ENCODE measurements at places on chromosomes 3 and 15. TPM values are rescaled to one million over a fixed set of nuclear protein-coding genes. Genes with fewer than 3 reads are reported as not detected.

DNA sequence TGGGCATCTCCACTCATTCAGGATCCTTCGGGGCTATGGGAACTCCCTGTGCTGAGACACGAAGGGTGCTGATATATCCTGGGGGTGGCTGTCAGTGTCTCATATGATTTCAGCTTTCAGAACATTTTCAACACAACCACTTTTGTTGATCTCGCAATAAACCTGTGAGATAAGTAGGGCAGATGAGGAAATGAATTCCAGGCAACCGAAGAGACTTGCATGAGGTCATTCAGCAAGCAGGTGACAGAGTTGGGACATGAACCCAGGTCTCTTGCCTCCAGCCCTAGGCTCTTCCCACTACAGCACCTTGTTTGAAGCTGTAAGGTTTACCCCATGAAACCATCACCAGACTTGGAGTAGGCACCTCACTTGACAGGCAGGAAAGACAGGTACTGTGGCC is 16.6 kb downstream of the DUOX1 start:
- DNase-seq, result no peak

DNA sequence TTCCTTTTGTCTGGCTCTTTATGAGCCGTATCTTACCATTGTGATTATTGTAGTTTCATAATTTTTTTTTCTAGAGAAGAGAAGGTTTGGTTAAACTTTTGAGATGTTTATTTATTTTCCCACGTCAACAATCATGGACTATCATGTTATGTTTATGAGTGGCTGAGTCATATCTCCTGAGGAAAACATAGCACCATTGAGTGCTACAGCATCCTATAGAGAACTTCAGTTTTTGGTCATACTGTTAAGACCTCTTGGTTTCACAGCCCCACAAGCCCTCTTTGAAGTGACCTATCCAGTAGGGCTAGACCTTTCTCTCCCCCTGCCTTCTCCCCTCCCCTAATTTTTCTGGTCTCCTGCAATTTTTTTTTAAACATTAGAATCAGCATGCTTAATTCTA is 20.8 kb downstream of the PIK3CA start:
- no peak for DNase-seq

GRCh38 chr3:128270559-128271492 is 117.5 kb downstream of the EEFSEC start:
- DNase-seq, result no peak

CD200R1 gene
- polyA plus RNA-seq, result not detected

DNA sequence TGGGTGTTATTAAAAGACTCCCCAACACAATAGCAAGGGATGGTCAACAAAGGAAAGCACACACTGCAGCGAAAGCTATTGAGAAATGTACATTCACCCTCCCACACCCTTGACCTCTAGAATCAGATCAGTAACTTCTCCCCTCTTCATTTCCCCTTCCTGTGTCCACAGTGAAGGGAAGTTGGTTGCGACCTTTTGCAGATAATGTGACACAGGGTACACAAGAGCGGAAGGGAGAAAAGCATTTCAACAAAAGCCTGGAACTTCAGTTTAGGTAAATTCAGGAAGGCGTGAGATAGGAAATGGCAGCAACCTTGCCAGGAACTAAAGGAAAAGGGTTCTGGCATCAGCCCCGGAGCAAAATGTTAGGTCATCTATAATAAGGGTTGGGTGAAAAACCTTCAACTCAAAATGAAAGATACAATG is 899.8 kb downstream of the MCTP2 start:
- DNase-seq, result no peak

- DNase-seq, result no peak
Observed at GRCh38 chr3:122800706-122801237, 5.9 kb downstream of the SLC49A4 start.

DNA sequence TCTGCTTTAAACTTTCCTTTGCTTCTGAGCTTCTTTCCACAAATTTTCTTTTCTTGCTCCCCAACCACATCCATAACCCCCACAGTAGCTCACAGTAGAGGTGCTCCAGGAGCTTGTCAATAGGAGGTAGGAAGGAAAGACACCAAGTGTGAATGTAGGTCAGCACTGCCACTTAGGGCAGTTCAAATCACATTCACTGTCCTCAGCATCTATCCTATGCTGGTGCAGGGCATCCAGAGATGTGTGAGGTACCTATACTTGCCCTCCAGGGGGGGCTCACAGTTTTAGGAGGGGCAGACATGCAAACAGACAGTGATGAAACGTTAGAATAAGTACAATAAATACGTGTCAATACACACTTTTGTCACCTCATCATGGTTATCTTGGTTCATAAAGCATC is 1.5 kb upstream of the SPSB4 start:
- no peak for DNase-seq

ADAMTS7 gene
- polyA plus RNA-seq, result 5.0 TPM

XCR1 gene
- polyA plus RNA-seq, result not detected

DNA sequence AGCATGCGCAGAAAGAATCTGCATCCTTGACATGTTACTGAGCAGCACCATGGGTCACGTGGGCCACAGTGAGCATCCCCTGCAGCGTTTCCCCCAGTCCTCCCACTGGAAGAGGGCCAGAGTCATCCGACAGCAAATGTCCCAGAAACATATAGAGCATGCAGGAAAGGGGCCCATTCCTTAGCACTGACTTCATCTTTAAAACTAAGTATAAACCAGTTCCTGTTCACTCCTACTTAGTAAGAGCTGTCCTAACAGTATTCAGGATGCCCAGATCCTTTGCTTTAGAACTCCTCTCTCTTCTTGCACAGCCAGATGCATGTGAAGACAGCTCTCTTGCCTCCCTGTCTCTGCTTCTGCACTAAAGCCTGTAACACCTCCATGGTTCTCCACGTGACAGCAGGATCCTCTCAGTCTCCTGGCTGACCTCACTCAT is 79.3 kb upstream of the OXTR start:
- no peak for DNase-seq

DNA sequence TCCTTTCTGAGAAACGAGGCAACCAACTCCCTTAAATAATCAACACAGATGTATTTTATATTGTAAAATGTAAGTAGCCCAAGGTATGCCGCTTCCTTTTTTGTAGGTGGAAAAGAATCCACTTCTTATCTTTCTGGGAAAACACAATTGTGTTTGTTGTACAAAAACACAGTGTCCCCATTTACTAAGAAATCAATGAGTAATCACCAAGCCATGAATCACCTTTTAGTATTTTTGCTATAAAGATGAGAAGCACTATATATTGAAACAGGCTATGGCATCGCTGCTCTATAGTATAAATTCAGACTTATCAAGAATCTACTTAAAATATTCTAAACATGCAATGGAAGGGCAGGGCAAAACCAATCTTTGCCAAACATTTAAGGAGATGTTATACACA is 104.0 kb downstream of the TNIK start:
- no peak for DNase-seq

GRCh38 chr3:144626835-144627234 is 655.2 kb downstream of the DIPK2A start:
- no peak for DNase-seq

- no peak for DNase-seq
Observed at GRCh38 chr15:39919748-39920509, at the start of gene GPR176. GPR176 (minus strand) TSS chr15:39920266; CDS start chr15:39920026, 240 bp downstream.

PARP15 gene
- 0.09 TPM for polyA plus RNA-seq

DNA sequence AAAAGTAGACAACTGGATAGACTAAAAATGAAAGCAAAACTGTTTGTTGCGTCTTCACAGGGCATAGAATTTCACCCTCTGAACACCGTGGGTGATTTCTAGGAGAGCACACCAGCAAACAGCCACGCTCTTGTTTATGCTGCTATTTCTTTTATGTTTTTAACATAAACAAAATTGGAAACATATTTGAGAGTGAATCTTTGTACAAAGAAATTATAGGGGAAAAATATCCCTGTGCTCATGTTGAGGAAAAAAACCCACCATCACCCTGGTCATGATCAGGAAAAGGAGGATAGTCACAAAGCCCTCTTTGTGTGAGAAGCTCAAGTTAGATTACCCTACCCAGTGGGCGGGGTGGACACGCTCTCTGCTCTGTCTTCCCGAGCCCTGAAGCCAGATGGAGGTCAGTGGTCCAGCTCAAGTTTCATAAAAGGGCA is 313.3 kb downstream of the SATB1 start:
- DNase-seq, result no peak

PAQR5 gene
- polyA plus RNA-seq, result 9.7 TPM

DNA sequence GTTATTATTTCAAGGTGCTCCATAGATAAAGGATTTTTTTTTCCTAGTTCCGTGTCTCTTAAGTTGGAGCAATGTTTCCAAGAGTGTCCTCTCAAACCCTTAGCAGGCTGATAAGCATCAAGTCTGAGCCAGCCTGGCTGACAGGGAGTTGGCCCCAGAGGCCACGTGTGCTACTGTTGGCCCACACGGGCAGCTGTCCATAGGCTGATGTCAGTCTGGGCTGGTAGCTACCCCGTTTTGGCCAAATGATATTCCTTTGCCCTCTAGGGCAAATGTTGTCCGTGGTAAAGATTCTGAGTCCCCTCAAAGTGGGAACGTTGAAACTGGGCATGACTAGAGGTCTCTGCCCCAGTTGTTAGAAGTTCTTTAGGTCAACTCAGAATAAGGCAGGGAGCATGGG is 99.4 kb downstream of the FLNB start:
- DNase-seq, result no peak

RYR3 gene
- polyA plus RNA-seq, result not detected

- DNase-seq, result no peak
Observed at GRCh38 chr15:71811752-71812735, 1.7 kb downstream of the NR2E3 start.

- DNase-seq, result no peak
Observed at GRCh38 chr3:10942690-10943205, 49.8 kb upstream of the SLC6A1 start.

- DNase-seq, result no peak
Observed at GRCh38 chr3:81289676-81290075, 471.8 kb downstream of the GBE1 start.

GRCh38 chr3:141425523-141426233 is 57.4 kb downstream of the ZBTB38 start:
- DNase-seq, result no peak

DNA sequence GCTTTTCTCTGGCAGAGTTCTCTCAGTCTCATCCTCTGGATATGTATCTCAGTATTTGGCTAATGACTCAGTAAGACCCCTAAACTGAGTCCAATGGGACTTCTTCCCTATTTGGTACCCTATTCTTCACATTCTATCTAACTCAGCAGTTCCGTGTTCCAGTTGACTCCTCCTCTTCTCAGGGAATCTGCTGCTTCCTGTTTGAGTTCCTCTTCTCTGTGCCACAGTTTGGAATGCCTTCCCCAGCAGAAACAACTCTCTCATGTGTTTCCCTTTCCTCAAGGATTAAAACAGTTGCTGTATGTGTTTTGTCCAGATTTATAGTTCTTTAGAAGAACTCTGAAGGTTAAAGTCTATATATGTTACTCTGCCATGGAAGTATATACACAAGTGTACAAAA is 344.0 kb upstream of the RARB start:
- no peak for DNase-seq

DNA sequence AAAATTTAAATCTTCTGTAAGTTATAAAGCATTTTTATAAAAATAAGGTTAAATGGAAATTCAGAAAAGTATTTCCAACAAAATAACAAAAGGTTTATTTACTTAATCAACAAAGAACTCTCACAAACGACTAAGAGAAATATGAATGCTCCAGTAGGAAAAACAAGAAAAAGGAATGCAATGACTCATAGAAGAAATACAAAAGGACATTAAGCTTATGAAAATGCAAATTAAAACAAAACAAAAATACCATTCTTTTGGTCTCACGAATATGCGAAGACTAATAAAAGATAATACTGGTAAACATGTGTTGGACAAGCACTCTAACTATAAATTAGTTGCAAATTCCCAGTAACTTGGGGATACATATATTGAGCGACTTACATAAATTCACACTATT is 17.5 kb upstream of the TBC1D5 start:
- no peak for DNase-seq

DNA sequence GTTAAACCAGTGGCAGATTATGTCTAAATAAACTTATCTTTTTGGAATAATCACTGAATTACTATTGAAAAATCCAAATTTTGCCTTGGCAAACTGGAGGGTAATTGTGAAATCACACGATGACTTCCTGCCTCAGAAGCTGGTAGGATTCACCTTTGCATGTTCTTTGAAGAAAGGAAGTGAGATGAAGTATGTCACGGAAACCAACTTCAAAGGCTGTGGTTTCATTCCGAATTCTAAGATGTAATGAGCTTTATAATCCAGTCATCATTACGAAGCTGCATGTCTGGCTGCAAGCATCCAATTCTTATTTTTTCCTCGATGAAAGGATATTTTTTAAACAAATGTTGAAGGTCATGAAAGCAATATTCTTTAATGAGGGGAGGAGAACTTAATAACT is 15.0 kb upstream of the ZBED2 start:
- DNase-seq, result no peak
